NCI-H460 (cell line): ENCODE measurements at places on chromosomes 3 and 15. TPM values are rescaled to one million over a fixed set of nuclear protein-coding genes. Genes with fewer than 3 reads are reported as not detected.

DNA sequence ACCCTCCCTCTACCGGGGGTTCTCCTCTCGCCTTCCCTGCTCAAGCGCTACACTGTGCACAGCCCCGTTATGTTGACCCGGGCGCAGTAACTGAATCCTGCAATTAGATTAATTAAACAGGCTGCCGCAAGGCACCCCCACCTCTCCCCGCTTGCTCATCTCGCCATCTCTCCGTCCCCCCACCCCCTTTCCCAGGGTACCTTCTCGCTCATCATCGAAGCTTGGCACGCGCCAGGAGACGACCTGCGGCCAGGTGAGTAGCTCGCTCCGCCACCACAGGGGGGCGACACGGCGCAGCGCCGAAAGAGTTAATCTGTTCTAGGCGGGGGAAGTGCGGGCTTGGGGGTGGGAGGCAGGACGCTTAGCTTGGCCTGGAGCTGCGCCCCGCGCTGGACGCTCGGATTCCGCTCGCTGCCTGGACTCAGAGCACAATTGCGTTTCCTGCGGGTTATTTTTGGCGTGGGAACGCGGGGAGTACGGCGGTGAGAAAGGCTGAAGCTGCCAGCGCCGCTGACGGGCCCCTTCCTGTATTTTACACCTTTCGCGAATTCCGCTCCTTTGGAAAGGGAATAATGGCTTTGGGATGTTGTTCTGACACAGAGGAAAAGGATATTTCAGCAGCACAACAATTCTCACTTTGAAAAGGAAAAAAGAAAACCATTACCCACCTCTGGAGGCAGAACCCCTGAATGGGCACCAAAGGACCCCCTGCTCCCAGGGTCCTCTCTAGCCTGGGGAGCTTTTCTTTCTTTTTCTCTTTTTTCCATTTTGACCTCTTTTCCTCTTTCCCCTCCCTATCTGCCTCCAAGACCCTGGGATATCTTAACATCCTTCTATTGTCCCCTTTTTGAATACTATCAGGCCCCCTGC is 1.5 kb downstream of the DLL4 start:
- peak; percentile 18 for DNase-seq

DNA sequence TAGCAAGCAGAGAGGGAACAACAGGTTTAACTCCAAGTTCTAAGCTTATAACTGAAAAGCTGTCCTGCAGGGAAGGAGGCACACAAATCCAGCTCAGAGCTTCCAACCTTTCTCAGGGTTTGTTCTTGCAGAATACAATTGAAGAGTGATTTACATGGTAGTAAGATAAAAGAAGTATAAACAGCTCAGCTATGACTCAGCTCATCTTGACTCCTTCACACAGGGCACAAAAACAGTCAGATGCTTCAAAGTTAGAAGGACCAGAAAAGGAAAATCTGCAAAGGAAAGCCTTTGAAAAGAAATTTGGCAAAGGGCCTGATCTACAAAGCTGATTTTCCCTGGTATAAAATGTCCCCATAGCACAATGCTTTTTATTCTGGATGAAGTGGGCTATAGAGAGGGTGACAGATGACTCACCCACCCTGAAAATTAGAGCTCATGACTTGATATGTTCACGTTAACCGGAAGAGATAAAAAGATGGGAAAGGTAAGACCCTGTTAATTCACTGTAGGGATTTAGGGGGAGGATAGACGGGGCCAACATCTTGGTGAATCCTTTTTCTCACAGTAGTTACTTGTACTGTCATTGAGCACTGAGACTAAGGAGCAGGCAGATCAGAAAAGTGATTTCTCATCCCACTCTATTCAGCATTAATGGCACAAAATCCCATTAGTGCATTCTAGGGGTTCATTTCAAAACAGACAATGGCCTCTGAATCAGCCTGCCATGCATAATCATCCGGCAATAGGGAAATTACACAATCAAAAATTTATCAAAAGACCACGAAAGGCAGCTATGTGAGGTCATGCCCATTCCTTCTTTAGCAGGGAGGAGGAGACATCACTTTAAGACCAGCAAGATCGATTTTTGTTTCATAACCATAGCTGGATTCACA is 143.5 kb downstream of the GAP43 start:
- no peak for DNase-seq

DNA sequence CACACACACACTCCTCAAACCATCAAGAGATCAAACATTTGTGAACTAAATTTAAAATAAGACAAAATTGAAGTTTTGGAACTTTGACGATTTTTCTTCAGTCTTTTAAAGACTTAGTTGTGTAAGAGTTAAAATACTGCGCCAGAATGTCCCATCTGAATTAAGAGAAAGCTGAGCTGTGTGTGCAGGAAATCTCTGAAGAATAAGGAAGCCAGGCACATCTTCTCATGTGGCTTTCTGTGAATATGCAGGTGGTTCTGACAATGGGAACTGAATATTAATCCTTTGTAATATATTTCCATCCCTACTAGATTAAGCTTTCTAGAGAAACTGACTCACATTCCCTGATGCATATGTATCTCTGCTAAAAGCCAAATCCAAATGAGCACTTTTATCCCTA is 60.1 kb upstream of the ICE2 start:
- DNase-seq = no peak

- DNase-seq = no peak
These were observed 1.4 kb downstream of the SOX14 start for GRCh38 chr3:137765310-137766033.

DNA sequence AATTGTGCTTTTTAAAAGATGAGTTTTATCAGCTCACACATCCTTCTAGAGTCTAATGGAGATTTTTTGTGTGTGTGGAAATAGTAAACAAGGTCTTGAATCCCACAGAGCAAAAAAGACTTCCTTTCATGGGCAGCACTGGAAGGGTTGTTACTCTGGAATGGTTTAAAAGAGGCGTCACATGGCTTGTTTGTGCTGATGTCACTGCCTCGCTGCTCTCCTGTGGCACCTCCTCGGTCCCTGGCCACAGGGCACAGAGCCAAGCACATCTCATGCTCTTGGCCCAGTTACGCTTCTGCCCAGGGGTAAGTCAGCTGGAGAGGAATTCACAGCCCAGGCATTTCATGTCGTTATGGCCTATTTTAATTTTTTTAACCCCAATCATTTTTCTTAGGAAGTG is 53.2 kb downstream of the PGPEP1L start:
- no peak for DNase-seq

GRCh38 chr3:143037867-143038266 is 36.5 kb downstream of the U2SURP start:
- DNase-seq = no peak

The METTL6 gene
- 25.9 and 34.7 TPM in 2 replicates for total RNA-seq

The LYZL4 gene
- not detected in 2 replicates for total RNA-seq

The PRR20G gene
- not detected in 2 replicates for total RNA-seq

GRCh38 chr3:16466822-16467221 is 46.7 kb downstream of the RFTN1 start:
- no peak for DNase-seq

DNA sequence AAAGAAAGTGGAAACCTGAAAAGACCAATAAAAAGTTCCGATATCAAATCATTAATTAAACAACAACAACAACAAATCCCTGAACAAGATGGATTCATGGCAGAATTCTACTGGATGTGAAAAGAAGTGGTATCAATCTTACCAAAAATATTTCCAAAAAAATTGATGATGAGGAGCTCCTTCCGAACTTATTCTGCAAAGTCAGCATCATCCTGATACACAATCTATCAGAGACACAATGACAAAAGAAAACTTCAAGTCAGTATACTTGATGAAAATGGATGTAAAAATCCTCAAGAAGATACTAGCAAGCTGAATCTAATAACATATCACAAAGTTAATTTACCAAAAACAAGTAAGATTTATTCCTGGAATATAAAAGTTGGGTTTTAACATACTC is 881.8 kb downstream of the SI start:
- DNase-seq = no peak

The TEX55 gene
- total RNA-seq = not detected in 2 replicates

GRCh38 chr15:87481126-87481525 is 775.4 kb downstream of the NTRK3 start:
- DNase-seq = no peak

- DNase-seq = no peak
These were observed 165.5 kb downstream of the NECTIN3 start for GRCh38 chr3:111236836-111237713.

DNA sequence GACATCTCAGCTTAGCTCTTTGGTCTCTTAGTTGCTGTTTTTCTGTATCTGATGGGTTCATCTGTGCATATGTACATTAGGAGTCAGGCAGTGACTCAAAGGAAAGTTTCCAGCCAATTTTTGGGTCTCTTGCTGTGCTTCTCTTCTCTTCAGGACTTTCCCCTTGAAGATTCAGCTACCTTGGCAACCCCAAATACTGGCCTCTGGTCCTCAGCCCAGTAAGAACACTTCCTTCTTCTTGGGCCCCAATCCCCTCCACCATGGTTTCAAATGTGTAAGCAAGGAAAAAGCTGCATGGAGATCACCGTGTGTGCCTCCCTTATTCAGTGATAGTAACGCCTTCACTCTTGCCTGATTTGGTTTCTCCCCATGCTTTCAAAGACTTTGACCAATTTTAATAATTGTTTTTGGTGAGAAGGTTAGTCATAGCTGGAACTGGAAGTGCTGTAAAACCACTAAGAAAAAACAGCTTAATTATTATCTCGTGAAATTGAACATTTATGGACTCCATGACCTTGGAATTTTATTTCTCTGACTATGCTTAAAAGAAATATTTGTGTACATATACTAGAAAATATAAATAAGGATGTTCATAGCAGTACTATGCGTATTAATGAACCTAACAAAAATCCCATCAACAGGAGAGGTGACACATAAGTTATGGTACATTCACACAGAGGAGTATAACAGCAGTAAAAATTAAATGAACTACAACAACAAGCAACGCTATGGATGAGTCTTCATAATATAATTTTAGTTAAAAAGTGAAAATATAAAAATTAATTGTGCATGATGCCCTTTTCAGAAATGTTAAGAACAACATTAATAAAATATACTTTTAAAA is 125.3 kb upstream of the BCL6 start:
- no peak for DNase-seq

The SERINC4 gene
- total RNA-seq = 0.12 TPM in 1 of 2 replicates, not detected in the other

The KPNA1 gene
- total RNA-seq = 26.5 and 28.9 TPM in 2 replicates

- no peak for DNase-seq
These were observed 767.7 kb upstream of the ALCAM start for GRCh38 chr3:104598848-104599511.

The CYB561D2 gene
- total RNA-seq = 8.3 and 8.9 TPM in 2 replicates

DNA sequence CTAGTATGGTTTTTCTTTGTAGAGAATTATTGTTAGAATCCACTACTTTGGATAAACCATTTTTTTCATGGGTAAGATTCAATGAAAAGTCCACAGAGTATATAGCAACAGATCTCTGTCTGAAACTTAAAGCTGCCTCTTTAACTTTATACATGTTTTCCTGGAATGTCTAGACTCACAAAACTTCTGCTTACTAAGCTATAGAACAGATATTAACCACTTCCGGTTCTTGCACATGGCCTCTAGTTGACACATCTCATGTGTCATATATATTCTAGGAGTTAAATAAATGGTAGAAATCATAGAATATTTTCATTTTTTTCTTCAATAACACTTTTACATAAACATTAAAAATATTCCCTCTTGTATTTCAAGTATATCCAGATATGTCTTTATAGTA is 1693.9 kb downstream of the SI start:
- DNase-seq = no peak

DNA sequence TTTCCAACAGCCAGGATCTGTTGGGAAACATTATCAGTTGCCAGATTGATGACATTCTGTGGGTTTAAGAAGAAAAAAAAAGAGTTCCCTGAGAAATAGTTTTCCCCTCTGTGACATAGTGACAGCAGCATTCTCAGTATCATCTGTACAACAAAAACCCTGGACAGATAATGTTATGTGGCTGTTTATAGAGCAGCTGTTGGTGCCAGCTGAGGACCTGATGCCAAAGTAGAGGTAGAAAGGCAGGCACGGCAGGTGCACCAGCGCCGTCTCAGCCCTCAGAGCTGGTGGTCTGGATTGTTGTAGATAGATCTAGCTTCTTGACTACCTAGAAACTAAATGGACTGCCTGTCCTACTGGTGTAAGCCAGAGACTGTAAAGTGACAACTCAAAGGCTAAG is 56.2 kb upstream of the FILIP1L start:
- DNase-seq = no peak

The AHSG gene
- total RNA-seq = not detected in 2 replicates

The FANCD2OS gene
- not detected in 2 replicates for total RNA-seq

DNA sequence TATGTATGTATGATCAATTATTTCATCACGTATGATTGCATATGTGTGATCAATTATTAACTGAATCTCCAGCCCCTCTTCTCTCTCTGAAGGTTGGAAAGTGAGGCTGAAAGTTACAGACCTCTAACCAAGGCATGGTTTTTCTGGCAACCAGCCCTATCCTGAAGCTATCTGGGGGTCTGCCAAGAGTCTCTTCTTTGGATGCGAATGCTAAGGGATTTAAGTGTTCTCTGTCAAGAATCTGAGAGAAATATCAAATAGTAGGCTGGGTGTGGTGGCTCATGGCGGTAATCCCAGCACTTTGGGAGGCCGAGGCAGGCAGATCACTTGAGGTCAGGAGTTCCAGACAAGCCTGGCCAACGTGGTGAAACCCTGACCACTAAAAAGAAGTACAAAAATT is 8.1 kb downstream of the NKTR start:
- no peak for DNase-seq

The CADM2 gene
- total RNA-seq = 20.9 and 25.0 TPM in 2 replicates
